ENCODE measurements at places on chromosomes 7 and 10.

DNA sequence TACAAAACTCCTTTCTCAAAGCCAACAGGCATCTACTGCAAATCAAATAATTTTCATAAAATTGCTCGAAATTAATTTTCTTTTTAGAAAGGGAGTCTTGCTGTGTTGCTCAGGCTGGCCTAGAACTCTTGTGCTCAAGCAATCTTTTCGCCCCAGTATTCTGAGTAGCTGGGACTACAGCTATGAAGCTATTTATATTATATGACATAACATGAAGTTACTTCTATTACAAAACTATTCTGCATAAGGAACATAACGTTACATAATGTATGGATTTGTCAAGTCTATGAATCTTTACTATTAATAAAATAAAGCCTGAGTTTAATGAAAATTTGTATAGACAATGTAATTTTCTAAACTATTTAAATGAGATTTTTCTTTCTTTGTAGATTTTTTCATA, 415.0 kb downstream of the PARD3 start:
- no peak for DNase-seq

DNA sequence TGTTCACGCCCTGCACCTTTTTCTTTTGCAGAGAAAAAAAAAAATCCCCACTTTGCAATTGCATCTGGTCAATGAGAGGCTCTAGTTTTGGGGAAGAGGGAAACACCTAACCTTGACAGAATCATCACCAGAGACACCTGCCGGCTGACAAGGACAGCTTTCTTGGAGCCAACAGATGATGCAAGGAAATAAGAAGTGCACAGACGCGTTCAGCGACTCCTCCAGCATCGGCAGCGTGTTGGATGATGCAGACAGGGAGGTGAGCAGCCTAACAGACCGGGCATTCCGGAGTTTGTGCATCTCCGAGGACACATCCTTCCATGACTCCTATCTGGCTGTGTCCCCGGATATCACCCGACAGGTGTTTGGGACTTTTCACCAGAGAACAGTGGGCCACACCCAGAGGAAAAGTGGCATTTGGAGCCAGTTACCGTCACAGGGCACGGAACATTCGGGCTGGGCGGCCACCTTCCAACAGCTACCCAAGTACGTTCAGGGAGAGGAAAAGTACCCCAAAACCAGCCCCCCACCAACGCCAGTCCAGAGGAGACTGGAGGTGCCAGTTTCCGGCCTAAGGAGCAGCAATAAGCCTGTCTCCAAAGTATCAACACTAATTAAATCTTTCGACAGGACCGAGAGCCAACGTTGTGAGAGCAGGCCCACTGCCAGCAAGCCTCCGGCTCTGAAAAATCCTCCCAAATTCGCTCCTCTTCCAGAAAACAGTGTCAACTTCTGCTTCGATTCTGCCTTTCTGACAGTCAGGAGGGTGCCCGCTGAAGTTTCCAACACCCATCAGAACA, 23.6 kb downstream of the C10orf71 start:
- DNase-seq: no peak

- DNase-seq: no peak
Observed at GRCh38 chr10:27494116-27494805, 9.8 kb upstream of the RAB18 start.

DNA sequence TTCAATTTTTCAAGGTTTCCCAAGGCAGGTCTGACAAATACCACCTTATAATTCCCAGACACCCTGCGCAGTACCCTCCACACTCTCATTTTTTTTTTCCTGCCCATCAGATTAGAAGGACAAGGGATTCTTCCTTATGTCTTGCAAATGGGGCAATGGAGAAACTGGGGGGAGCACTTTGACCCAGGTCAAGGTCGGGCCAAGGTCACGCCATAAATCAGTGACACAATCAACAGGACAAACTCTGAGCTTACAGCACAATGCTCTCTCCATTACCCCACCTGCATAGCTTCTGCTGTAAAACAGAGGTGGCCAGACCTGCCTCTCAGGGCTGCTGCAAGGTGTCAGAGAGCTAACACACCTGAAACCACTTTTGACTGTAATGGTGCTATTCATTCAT, 254.4 kb upstream of the ZMIZ1 start:
- no peak for DNase-seq

GRCh38 chr10:95814011-95814727, 58.2 kb downstream of the ENTPD1 start:
- DNase-seq: no peak

DNA sequence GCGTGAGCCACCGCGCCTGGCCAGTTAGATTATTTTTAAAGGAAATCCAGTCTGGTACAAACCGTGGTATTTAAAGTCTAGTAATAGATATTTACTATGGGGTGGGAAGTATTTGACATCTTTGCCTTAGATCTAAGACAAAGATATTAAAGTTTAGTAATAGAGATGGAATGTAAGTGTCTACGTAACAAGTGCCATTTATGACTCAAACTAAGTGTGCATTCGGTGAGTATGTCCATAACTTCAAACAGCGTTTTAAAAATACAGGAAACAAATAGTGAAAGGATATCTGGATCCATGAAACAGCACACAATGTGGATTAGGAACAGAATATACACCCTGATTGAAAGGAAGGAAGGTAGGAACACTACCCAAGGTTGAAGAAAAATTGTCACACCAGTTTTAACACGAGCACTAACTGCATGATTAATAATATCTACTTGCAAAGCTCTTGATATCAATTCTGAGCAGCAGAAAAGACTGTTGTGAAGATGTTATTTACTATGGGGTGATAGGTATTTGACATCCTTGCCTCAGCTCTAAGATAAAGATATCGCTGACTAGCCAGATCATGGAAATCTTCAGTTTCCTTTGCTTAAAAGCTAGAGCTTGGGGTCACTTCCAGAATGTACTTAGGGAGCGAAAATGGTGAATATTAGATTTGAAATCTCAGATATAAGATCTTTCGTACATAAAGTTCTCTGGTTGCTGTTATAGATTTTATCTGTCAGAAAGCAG, 48.7 kb downstream of the EPC1 start:
- no peak for DNase-seq

GRCh38 chr10:94005050-94005449, 11.3 kb downstream of the PLCE1 start:
- DNase-seq: no peak

DNA sequence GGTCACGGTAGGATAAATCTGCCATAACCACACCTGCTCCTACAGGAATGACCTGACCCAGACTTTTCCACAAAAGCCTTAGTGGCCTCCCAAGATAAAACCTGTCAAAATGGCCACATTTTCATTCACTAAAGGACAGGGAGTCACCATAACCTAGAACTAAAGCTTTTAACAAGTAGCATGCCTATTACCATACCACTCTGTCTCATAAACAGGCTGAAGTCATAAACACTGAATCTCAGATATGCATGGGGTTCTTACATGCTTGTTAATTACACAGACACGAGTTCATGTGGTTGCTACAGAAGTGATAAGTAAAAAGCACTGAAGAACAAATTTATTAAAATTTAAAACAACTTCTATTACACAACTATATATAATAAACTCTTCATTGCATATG, 56.0 kb downstream of the HIPK2 start:
- DNase-seq: no peak

GRCh38 chr10:67923551-67923950, 39.1 kb downstream of the SIRT1 start:
- DNase-seq: no peak

DNA sequence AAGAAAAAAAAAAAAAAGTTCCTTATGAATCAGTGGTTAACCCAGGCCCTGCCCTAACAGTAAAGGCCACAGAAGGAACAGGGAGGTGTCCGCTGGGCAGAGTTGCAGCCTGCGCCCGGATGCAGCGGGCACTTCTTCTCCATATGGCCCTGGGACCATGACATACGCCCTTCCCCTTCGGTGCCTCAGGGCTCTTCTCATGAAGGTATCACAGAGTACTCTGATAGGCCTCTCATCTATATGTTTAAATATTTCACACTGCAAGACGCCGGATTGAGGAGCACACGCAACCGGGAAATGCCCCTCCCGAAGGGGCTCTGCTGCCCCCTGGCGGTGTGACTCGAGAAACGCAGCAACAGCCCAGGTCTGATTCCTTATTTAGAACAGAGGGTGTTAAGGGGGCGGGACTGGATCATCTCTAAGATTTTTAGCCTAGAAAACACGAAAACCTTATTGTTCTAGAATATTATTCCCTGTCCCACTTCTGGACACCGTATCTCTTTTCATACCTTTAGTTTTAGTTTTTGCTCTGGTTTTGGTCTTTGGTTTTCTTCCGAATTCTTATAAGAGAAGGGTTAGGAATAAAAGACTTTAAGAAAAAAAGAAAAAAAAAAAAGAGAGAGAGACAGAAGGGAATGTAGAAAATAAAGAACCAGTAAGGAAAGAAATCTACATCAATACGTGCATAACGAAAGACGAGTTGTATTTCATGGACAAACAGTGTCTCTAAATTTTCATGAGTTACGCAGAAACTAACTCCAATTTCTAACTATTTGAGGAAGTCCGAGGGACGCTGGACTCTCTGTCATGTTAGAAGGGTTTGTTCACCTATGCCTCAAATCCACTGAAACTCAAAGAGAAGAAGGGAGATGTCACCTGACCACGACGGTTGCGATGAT, 12.0 kb downstream of the DAGLB start:
- DNase-seq: peak; percentile 81

DNA sequence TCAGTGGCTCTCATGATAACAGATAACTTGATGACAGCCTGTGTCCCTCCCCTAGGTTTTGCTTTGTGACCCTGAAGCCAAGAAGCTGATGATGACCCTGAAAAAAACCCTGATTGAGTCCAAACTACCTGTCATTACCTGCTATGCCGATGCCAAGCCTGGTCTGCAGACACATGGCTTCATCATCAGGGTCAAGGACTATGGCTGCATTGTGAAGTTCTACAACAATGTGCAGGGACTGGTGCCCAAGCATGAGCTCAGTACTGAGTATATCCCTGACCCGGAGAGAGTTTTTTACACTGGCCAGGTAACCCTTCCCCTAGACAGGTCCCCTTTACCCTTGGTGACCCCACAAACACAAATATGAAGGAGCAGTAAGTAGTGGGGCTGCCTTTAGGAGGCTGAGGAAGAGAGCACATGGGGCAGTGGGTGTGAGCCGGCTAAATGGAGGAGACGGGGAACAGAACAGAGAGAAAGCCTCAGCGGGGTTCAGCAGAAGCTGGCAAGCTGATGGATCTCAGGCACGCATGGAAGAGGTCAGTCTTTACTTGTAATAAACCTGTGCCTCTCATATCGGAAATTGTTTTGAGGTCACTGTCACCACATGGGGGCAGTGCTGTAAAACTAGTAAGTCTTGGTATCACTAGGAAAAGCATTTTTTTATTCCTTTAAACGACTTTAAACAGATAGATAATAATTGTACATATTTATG, 20.2 kb downstream of the PDCD11 start:
- peak; percentile 47 for DNase-seq

DNA sequence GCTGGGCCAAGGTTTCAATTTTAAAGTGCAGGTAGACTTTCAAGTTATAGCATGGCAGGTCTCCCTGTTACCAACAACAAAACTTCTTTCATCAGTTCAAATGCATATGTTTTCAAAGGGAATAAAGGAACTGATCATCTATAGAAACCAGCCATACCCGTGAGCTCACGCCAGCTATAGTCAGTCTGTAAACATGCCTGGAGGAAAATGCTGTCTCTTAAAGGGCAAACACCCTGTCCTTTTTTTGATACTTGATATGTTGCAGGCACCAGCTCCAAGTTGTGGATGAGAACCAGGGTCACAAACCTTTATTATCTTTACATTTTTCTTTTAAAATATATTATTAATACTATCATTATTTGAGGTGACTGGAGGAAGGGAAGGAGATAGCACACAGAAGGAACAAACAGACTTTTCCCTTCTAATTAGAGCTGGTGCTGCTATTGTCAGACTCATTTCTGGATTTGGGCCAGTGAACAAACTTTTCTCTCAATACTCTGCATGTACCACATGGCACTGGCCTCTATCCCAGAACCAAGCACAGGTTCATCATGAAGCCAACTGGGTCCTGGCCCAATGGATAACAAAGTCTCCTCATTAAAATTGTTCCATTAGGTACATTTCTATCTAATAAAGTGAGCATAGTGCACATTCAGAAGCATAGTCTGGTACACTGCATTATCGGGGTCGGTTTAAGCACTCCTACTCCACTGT, 1102.4 kb downstream of the SORCS3 start:
- DNase-seq: no peak

- DNase-seq: no peak
Observed at GRCh38 chr7:148397985-148398384, 192.6 kb upstream of the C7orf33 start.

- no peak for DNase-seq
Observed at GRCh38 chr10:7231509-7232414, 179.1 kb downstream of the SFMBT2 start.

DNA sequence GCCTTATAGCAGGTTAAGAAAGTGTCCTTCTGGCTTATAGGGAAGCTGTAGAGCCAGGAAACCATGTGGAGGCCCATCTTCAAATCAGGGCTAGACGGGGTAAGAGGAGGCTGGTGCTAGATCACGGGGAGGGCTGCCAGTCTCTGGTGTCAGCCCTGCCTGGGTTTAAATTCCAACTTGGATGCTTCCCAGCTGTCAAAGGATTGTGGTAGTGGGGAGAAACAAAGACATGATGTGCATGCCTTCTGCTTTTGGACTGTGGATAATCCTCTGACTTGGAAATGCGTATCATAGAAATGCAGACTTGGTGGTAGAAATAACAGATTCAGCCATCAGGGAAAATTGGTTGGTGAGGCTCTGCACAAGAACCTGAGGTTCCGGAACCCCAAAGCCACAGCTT, 325.6 kb downstream of the PHTF2 start:
- DNase-seq: no peak

- no peak for DNase-seq
Observed at GRCh38 chr10:12690525-12691126, 310.9 kb downstream of the CCDC3 start.

- no peak for DNase-seq
Observed at GRCh38 chr7:102215256-102215655, 71.4 kb upstream of the SH2B2 start.

GRCh38 chr10:100656454-100656853, 88.9 kb upstream of the PAX2 start:
- no peak for DNase-seq

GRCh38 chr10:95277201-95277570, 13.6 kb downstream of the PDLIM1 start:
- DNase-seq: no peak

GRCh38 chr10:11448190-11448544, 163.3 kb downstream of the USP6NL start:
- no peak for DNase-seq

DNA sequence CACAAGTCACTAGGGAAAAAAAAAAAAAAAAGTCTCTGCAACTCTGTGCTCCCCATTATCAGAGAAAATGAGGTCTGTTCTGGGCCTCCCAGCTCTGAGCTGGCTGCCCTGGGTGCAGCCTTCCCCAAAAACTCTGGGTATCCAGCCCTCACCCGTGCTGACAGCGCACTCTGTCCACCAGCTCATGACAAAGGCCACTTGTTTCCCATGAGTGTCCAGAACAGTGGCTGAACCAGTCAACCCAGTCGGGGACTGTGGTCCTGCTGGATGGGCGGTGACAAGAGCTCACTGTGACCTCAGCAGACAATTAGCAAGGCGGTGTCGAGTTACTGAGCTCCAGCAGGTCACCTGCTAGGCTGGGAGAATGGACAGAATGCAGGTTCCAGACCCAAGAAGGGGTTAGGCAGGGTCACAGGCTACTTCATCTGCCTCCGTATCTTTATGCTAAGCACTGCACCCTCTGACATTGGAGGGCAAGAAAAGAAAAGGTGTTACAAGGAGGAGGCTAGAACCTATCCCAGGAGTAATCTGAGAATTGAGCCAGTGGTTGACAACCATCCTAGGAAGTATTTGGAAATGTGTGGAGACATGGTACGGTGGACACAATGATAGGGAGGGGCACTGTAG, 37.2 kb downstream of the DLG5 start:
- no peak for DNase-seq

- no peak for DNase-seq
Observed at GRCh38 chr10:96376483-96376882, 17.7 kb upstream of the OPALIN start.

GRCh38 chr10:69459101-69459790, 8.0 kb downstream of the TSPAN15 start:
- no peak for DNase-seq

Data from activated T-helper 2 cell treated with anti-CD3 and anti-CD28 coated beads, Interferon-gamma antibody, Interleukin-2, Interleukin-4, amounts not matched to agents 10 μg/mL and 5 μg/mL and 100 μg/mL, durations not matched to agents 14 hours and 24 hours and 36 hours (primary cell).